NCI-H2029 treated with DMSO at 0.1 percent for 48 hours (cell line): ENCODE measurements at places on chromosomes 5 and 9.

- no peak for DNase-seq
Observed at GRCh38 chr9:34884747-34885189, 73.3 kb upstream of the PHF24 start.

DNA sequence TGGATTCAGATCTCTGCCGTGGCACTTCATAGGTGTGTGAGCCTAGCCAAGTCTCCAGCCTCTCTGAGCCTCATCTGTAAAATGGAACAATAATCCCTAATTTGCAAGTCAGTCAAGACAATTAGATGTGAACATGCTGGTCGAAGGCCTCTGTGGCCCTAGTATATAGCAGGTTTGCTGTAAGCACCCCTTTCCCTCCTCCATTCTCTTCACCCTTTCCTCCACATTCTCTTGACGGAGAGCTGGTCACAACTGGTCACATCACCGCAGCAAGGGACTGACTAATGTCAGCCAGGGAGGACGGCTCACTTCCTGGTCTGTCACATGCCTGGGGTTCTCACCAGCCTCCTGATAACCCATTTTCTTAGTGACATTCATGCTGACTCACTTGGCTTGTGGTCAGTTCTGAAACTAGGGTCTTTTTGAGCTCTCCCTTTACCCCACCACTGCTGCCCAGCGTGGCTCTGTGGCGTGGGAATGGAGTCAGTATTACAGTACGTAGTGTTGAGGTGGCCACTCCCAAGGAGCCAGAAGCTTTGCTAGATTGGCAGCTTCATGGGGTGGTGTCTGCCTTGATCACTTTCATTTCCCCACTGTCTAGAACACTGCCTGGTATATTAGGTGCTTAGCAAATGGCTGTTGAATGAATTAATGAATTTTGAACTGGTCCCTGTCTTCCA, 47.8 kb downstream of the ERGIC1 start:
- DNase-seq: no peak

DNA sequence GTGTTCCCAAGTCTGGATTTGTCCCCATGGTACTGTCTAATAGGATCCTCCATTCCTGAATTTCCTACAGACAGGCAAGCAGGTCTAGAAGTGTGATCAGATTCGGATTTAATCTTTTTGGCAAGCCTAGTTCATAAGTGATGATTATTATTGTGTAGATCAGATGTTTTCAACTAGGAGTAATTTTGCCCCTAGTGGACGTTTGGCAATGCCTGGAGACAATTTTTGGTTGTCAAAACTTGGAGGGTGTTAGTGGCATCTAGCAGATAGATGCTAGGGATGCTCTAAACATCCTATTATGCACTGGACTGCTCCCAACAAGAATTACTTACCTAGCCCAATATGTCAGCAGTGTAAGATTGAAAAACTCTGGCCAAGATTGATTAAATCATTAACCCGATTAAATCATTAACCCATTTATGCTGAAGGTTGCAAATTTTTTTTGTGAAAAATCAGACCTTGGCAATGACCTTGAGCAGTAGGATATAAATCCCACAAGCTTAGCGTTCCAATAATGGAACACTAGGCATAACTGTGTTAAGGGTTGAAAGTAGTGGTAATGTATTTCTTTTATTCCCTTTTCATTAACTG, 28.2 kb downstream of the TCERG1 start:
- no peak for DNase-seq

DNA sequence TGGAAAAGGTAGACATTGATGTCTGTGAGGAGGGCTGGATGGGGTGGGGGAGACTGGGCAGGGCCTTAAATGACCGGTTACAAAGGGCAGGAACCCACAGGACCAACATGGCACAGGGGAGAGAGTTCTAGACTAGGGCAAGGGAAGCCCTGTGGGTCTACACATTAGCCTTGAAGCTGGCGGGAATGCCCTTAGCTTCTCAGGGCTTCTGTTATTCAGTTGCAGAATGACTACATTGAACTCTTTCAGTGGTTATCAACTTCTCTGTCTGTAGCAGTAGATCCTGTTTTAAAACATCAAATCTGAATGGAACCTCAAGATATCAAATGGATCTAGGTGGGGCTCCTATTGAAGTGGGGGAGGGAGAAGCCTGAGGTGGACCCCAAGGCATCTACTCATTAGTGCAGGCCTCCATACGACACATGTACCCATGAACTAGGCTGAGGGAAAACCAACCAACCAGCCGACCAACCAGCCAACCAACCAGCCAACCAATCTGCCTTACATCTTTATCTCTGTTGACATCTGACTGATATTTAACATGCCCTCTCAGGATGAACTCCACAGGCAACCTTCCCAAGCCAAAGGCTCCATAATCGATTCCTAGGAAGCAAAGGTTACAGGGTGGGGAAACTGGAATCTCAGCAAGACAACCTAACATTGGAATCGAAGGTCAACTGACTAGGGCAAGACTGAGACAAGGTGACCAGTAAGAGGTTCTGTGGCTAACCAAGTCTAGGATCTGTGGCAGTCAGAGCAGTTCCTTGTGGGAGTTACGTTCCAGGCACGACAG, 48.3 kb downstream of the DAP start:
- DNase-seq: no peak

- DNase-seq: no peak
Observed at GRCh38 chr5:144659634-144660227, 489.1 kb downstream of the KCTD16 start.

DNA sequence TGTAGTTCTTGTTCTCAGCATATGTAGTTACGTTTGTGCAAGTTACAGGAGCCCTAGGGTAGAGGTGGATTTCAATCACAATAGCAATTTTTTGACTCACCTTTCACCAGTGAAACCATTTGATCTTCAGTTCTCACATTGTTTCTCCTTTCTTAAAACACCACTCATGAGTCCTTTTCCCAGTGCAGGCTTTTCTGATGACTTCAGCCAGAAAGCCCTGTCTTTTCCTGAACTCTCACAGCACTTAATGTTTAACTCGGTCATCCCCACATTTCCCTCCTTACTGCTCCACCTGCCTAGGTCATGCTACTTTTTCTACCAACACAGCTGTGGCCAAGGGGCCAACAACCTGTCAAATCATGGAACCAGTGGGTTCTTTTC, 37.9 kb downstream of the ARHGEF28 start:
- DNase-seq: no peak
